ENCODE measurements at places on chromosomes 16 and 17.

GRCh38 chr16:77172951-77173350, 18.0 kb upstream of the MON1B start:
- DNase-seq = no peak

DNA sequence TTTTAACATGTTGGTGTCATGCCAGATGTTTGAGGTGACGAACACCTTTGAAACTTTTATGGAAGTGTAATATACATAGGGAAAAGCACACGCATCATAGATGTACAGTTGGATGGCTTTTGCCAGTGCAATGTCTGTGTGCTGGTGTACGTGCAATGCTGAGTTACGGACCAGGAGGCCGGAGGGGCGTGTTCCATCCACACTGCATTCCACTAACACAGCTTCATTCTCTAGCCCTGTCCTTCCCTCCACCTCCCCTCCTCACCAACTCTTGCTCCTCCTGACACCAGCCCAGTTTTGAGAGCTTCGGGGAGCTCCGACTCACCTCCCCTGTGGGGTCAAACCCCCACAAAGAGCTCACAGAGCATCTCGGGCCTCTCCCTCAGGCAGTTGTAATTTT, 358.8 kb downstream of the C16orf95 start:
- DNase-seq = no peak

DNA sequence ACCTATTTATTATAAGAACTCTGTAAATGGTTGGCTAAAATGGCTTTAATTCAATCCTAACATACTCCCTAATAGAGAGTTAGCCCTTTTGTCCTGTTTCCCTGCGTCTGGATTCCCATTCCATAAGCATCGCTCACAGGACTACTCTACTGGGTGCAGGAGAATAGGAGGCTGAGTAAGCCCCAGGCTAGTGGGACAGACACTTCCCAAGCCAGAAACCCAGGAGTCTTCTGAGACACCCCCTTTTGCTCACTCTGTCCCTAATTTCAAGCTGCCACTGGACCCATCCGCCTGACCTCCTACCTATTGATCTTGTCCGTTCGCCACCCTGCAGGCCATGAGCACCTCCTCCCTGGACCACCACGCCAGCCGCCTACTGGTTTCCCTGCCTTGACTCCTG, 16.7 kb upstream of the TOB1 start:
- DNase-seq = no peak

- no peak for DNase-seq
Observed at GRCh38 chr16:2337431-2338296, 2.9 kb downstream of the ABCA3 start.

DNA sequence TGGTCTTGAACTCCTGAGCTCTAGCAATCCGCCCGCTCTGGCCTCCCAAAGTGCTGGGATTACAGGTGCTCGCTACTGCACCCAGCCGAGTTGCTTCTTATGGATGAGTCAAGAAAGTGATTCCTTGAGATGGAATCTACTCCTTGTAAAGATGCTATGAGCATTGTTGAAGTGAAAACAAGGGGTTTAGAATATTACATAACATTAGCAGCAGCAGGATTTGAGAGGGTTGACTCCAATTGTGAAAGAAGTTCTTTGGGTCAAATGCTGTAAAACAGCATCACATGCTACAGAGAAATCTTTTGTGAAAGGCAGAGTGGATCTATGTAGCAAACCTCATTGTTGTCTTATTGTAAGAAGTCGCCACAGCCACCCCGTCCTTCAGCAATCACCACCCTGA, 72.7 kb downstream of the NT5M start:
- DNase-seq = no peak

GRCh38 chr16:2508722-2509400, 4.9 kb upstream of the ATP6V0C start:
- DNase-seq = no peak

- DNase-seq = no peak
Observed at GRCh38 chr16:77569406-77569805, 134.6 kb upstream of the ADAMTS18 start.

GRCh38 chr17:62965686-62966425, at the start of gene TANC2:
Gene TANC2 (plus strand): TSS chr17:62966235. CDS start chr17:63009560, 43,325 bp downstream.
- peak; percentile 77 for DNase-seq

DNA sequence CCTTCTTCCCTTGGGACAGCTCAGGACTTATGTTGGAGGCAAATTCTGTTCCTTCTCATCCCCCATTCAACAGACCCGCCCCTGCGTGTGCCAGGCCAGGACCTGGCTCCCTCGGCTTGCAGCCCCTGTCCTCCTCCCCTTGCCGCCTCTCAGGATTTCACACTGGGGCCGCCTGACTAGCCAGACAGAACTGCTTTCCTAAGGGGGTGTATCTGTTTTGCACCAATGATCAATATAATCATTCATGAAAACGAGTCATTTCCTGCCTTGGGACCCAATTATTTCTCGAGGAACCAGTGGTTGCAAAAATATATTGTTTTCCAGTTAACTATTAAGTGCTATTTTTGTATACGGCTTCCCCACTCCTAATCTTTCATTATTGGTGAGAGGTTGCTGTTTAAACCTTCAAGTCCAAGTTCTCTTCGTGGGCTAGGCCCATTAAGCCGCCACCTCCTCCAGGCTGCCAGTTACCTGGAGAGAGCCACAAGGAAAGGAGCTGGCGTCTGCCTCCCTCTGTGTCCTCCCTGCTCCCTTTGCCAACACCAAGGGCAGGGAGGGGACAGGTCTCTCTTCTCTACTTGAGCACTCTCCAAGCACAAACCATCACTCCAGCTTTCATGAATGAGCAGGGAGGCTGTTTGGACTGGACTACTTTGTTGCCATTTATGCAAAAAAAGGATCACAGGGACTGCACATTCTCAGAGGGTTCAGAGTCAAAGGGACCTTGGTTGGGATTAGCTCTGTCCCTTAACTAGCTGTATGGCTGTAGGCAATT, 8.9 kb downstream of the DCAKD start:
- no peak for DNase-seq

DNA sequence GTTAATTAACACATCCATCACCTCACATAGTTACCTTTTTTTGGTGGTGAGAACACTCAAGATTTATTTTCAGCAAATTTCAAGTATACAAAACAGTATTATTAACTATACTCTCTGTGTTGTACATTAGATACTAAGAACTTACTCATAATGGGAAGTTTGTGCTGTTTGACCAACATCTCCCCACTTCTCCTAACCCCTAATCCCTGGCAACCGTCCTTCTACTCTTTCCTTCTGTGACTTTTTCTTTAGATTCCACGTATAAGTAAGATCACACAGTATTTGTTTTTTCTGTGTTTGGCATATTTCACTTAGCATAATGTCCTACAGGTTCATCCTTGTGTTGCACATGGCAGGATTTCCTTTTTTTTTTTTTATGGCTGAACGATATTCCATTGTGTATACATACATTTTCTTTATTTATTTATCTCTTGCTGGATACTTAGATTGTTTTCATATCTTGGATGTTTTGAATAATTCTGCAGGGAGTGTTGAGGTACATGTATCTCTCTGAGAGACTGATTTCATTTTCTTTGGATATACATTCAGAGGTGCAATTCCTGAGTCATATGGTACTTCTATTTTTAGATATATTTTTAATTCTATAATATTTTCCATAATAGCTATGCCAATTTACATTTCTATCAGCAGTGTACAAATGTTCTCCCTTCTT, 19.0 kb downstream of the PPM1D start:
- DNase-seq = no peak

GRCh38 chr17:81304196-81305015, 9.3 kb upstream of the SLC38A10 start:
- no peak for DNase-seq

GRCh38 chr16:11280616-11281522, at the start of gene PRM1:
Gene PRM1 (minus strand): TSS chr16:11281330. CDS start chr16:11281238, 92 bp downstream.
- no peak for DNase-seq

GRCh38 chr16:62392698-62393097, 356.5 kb upstream of the CDH8 start:
- DNase-seq = no peak

DNA sequence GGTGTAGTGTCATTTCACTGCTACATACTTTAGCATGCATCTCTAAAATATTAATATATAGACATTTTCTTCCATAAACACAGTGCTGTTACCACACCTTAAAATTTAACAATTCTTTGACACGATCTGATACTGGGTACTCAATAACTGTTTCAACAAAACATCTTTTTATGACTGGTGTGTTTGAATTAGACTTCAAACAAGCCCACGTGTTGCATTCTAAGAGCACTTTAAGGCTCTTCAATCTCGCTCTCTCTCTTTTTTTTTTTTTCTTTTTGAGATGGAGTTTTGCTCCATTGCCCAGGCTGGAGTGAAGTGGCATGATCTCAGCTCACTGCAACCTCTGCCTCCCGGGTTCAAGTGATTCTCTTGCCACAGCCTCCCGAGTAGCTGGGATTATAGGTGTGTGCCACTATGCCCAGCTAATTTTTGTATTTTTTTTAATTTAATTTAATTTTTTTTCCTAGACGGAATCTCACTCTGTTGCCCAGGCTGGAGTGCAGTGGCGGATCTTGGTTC, 15.8 kb upstream of the SLC46A1 start:
- no peak for DNase-seq

DNA sequence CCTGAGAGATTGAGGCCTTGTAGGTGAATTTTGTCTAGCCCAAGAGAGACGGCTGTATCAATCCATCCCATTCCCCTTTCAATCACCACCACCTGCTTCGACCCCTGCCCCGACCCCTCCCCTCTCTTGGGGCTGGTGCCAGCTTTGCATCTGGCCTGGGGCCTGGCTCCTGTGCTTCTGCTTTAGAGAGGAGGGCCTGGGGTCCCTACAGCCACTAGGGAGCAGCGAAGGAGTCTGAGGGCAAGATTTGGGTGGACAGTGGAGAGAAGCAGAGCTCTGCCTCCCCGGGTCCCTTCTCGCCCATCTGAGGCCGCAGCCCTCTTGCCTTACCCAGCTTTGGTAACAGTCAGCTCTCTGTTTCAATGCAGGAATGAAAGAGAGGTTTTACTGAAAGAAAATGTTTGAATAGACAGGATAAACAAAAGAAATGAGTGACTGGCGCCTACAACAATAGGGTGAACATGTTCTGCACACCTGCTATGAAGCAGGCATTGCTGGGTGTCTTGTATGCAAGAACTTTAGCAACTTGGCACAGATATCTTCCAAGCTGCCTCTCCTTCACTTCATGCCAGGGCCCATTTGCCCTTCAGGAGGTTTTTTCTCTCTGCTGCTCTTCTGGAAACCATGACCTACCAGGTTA, 57.4 kb downstream of the SLC47A1 start:
- no peak for DNase-seq

DNA sequence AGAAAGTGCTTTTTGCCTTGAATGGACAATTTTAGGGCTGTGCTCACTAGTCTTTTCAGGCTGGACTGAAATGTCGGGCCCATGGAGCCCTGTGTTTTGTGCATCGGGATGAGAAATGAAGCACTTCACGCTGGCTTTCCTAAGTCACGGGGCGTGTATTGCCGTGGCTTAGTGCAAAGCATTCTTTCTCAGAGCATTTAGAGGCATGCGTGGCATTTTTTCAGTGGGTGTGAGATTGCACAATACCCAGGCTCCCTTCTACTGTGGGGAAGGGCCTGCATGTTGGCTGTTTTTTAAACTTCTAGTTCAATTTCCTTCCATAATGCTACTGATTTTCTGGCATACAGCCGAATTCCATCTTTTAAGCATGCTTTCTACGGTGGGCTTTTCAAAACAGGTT, 12.6 kb upstream of the POLR3E start:
- DNase-seq = no peak

- DNase-seq = no peak
Observed at GRCh38 chr17:66945147-66945835, 19.2 kb upstream of the CACNG4 start.

- no peak for DNase-seq
Observed at GRCh38 chr17:304461-304860, 48.1 kb downstream of the RPH3AL start.

- peak; percentile 27 for DNase-seq
Observed at GRCh38 chr16:24013864-24014645, 178.3 kb downstream of the PRKCB start.

DNA sequence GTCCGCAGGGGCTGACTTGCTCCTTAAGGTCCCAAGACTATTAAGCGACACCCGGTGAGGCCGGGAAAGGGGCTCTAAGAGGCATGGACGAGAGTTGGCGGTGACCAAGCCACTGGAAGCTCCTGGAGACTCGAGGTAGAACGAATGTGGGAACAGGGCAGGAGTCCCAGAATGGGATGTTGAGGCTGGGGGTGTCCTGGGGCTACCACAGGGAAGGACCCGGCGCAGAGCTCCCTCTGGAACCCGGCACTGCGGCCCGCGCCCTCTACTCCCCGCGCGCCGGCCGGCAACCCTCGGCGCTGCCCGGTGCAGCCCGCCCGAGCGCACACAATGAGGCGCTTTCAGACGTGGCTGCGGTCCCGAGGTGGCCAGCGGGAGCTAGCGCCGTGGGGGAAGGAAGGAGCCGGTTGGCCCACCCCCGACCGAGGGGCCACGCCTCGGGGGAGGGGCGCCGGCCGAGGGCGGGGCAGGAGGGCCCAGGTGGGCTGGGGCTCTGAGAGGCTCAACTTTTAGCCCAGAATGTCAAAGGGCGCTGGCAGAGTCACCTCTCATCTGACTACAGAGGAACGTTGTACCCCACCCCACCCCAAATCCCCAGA, at the start of gene CHST6:
CHST6 (minus strand) TSS at position 366 of the 599 bp plus-strand sequence. CDS start 15,613 bp downstream, outside the sequence.
- DNase-seq = no peak

- DNase-seq = no peak
Observed at GRCh38 chr17:50268026-50268425, 6.2 kb upstream of the TMEM92 start.

- no peak for DNase-seq
Observed at GRCh38 chr17:69065113-69065512, 4.4 kb upstream of the ABCA9 start.

DNA sequence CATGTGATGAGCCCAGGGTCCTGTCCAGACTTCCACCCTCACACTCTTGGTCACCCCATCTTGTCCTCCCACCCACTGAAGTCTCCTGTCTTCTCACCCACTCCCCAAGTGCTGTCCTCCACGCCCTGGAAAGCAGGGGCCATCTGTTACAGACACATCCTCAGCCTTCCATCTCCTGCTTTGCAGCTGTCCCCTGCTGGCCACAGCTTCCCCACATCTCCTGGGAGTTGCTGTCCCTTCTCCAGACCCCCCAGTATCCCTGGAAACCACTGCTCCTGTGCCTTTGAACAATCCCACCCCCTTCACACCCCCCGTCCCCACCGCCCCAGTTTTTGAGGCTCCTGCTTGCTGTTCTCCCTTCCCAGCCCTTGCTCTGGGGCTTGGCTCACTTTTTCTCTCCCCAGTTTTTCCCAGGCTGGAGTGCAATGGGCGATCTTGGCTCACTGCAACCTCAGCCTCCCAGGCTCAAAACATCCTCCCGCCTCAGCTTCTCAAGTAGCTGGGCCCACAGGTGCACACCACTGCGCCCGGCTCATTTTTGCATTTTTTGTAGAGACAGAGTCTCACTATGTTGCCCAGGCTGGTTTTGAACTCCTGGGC, 30.4 kb upstream of the ZFP90 start:
- DNase-seq = no peak

DNA sequence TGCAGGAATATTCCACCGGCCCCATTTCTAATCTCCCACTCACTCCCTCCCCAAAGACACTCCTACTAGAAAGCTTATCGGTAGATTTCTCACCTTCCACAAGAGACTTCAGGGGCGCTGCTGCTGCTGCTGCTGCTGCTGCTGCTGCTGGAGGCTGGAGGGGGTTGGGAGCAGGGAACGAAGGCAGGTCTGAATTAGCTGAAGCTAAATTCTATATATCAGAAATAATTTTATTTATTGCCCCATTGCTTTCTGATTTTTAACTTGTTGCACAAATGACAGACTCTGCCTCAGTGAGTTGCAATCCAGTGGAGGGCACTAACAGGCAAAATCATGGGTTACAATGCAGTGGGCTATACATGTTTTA, 25.8 kb upstream of the HLF start:
- DNase-seq = no peak
